Activated naive CD8-positive, alpha-beta T cell treated with anti-CD3 and anti-CD28 coated beads, Interleukin-2, amount 10 ng/mL, durations not matched to agents 7 days and 5 days (primary cell): ENCODE measurements at places on chromosomes 7 and 10. TPM values are rescaled to one million over a fixed set of nuclear protein-coding genes. Genes with fewer than 3 reads are reported as not detected.

DNA sequence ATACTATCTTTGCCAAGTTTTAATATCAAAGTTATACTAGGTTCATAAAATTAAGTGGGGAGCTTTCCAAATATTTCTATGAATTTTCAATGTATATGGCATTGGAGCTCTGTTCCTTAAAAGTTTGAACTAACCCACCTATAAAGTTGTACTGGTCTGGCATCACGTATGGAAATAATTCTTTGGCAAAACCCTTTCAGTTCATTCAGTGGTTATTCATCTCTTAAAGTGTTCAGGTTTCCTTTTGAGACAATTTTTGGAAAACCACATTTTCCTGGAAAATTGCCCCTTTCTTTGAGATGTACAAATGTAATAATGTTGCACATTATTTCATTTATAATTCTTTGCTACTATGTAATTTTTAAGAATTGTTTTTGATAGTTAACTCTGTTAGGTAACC, 62.5 kb upstream of the INPP5A start:
- peaks cover 4% of the 10 kb centered on the region for H3K4me1 ChIP-seq
- DNase-seq, result no peak
- H3K4me3 ChIP-seq, result no peak overlapping the region

GRCh38 chr7:17185690-17186070, 112.8 kb upstream of the AHR start:
- no peaks in the 10 kb centered on the region for H3K27me3 ChIP-seq
- peaks cover 8% of the 10 kb centered on the region for H3K4me1 ChIP-seq
- DNase-seq, result no peak
- H3K27ac ChIP-seq, result no peak overlapping the region
- H3K4me3 ChIP-seq, result no peak overlapping the region
- peaks cover 4% of the 10 kb centered on the region for H3K36me3 ChIP-seq

DNA sequence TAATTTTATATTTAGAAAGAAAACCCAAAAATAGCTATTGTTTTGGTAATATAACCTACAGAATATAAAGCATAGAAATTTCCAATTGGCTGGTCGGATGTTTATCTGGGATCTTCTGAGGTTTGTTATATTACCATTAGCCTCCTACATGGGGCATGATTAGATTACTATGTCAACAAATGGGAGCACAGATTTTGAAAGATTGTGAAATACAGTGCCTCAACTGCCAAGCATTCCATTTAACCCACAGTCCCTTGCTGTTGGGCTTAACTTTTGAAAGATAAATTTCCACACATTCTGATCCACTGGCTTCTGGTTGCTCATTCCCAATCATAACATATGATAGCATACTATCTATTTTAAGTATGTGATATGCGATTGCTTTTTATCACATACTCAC, 455.4 kb upstream of the C7orf33 start:
- no peak overlapping the region for H3K27ac ChIP-seq
- peaks cover 2% of the 10 kb centered on the region for H3K27me3 ChIP-seq
- H3K36me3 ChIP-seq, result no peaks in the 10 kb centered on the region
- H3K4me1 ChIP-seq, result no peaks in the 10 kb centered on the region
- H3K4me3 ChIP-seq, result no peak overlapping the region
- no peak for DNase-seq

- no peaks in the 10 kb centered on the region for H3K27me3 ChIP-seq
- no peaks in the 10 kb centered on the region for H3K36me3 ChIP-seq
Measured at GRCh38 chr10:106765241-106765754, 399.2 kb downstream of the SORCS1 start.

The CLRN3 gene
- total RNA-seq, result not detected

GRCh38 chr10:129652521-129653201, 185.6 kb downstream of the MGMT start:
- no peaks in the 10 kb centered on the region for H3K36me3 ChIP-seq
- no peak overlapping the region for H3K27ac ChIP-seq
- H3K4me1 ChIP-seq, result no peaks in the 10 kb centered on the region
- H3K27me3 ChIP-seq, result no peaks in the 10 kb centered on the region
- no peak for DNase-seq
- no peak overlapping the region for H3K4me3 ChIP-seq
